Occipital lobe (tissue), 3 donors: ENCODE measurements at places on chromosomes 12 and 14. TPM values are rescaled to one million over a fixed set of nuclear protein-coding genes. Genes with fewer than 3 reads are reported as not detected.

DNA sequence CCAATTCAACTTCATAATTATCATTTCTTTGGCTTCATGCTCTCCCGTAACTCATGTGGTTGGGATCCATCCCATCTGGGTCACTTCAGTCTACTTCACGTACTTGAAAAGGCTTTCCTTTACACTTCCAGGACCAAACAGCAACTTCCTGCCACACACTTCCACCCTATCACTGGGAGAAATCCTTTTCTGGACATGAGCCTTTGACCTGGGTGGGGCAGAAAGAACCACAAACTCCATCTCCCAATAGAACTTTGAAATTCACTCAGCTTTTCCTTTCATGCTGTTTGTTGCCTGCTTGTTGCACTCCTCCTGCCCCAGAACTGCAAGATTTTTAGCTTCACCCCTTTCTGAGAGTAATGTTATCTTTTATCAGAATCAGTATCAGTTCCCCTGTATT, 18.4 kb upstream of the GALNT16 start:
- DNase-seq = no peak

- no peak for DNase-seq
Observed at GRCh38 chr12:262817-263216, at the start of gene SLC6A13. SLC6A13 (minus strand) TSS chr12:262836; CDS start chr12:260052, 2,784 bp downstream.

- DNase-seq = no peak
Observed at GRCh38 chr14:68250927-68251768, 431.6 kb downstream of the RAD51B start.

RTL1 gene
- total RNA-seq = not detected

DNA sequence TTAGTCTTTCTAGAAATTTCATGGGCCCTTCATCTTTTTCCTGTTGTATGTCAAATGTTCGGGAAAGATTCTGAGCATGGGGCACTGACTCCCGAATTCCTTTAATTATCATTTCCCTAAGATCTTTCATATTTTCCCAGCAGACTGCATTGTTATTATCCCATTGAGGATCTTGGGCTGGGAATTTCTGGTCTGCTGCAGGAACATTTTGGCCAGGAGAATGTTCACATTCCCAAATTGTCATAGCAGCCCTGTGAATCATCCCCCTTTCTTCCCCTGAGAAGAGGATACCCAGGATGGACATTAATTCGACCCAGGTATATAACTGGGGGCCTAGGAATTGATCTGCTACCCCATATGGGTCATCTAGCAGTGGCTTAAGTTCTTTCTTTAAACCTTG, 112.5 kb downstream of the RIN3 start:
- no peak for DNase-seq

- no peak for DNase-seq
Observed at GRCh38 chr12:31267966-31268365, 58.0 kb downstream of the SINHCAF start.

GRCh38 chr12:114444422-114445279, 38.7 kb upstream of the TBX5 start:
- no peak for DNase-seq

GRCh38 chr14:89428546-89429198, 11.6 kb upstream of the FOXN3 start:
- DNase-seq = no peak

- no peak for DNase-seq
Observed at GRCh38 chr14:78178971-78179370, 8.8 kb downstream of the NRXN3 start.

GRCh38 chr12:2358986-2359658, 306.3 kb downstream of the CACNA1C start:
- DNase-seq = no peak

GRCh38 chr12:86376052-86376451, 119.9 kb upstream of the MGAT4C start:
- DNase-seq = no peak

HIF1A gene
- total RNA-seq = 140 TPM

MMP19 gene
- total RNA-seq = not detected

DNA sequence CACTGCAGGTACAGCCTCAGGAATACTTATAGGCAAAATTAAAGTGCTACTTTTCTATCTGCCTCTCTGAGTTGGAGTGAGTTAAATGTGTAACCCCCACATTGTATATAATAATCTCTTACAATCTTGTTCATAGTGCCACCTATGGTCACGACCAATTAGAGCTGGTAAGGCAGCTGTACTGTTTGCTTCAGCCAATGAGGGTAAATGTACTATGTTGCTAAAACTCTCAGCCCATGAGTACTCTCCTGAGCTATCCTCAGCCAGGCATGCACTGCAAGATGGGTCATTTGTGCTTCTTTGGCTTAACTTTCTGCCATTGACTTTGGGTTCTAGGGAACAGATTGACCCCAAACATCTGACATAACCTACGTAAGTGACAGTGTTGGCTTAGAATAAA, 15.0 kb upstream of the MDM2 start:
- DNase-seq = no peak

AACS gene
- total RNA-seq = 25.7 TPM

DNA sequence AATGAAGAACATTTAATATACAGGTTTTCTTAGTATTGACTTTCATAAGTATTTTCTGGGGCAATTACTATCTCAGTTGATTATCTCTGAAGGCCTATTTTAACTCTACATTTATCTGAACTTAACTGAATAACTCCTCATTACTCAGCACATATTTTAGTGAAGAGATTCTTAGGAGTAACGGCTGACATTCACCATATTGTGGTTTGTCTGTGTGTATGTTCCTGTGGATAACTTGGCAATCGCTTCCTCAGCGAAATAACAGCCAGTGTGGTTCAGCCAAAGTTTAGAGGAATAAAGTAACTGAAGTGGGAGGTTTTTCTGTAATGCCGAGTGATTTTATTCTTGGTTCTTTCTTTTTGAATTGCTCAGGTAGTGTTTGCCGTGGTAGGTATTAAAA, 168.0 kb downstream of the RAD51B start:
- no peak for DNase-seq

- no peak for DNase-seq
Observed at GRCh38 chr12:115051378-115051777, 367.4 kb upstream of the TBX3 start.

DNA sequence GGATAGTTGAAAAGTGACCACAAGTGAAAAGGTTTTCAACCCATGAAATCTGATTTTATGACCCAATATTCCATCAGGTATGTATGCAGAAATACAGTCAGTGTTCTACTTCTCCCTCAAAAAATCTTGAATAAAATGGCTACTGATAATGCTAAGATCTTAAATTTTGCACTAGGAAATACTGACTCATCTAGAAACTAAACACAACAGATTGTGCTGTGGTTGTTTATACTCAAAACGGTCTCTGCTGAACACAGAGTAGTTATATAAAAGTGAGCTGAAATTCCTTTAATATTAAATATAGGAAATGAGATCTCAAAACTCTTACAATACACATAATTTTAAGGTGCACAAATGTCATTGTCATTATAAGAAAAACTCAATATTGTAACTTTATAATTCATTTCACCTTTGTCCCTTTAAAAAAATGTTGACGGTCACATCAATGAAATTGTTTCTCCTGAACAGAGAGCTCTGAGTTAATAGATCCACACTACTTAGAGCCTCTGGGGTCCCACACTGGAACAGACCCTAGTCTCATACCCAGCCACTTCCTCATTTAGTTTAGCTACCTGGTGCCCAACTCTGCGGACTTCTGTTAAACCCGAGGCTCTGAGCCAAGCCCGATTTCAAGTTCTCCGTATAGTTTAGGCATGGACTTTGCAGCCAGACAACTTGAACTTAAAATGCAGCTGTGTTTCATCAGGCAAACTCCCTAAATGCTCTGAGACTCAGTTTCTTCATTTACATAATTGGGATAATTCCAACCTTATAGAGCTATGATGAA, 9.3 kb downstream of the COCH start:
- no peak for DNase-seq

- DNase-seq = no peak
Observed at GRCh38 chr12:2412305-2412643, 359.5 kb downstream of the CACNA1C start.

DNA sequence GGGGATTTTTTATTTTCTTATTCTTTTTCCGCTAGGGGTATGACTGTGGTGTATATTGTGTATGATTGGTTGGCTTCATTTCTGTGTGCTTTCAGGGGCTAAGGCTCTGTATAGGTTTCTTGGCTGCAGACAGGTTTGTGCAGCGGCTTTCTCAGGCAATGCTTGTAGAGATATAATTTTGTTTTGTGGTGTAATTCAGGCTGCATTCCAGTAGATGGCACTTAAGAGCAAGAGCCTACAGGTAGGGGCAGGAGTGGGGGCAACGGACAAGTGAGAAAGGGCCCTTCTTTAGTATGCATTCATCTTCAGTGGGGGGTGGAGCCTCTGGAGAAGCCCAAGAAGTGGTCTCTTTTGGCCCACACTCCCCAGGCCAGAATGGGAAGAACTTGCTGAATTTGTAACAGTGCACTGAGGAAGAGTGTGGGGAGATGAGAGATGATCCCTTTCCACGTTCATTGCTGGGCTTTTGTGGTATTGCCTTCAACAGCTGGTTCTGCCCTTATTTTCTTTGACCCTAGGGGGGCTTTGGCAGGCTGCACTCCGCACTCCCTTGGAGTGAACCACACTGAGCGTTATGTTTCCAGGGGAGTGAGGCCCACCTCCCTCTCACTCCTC, 78.6 kb downstream of the IFNG-AS1 start:
- no peak for DNase-seq

CRIP1 gene
- 0.94 TPM for total RNA-seq
